Cortex of kidney (tissue), 1 donor: ENCODE measurements at places on chromosomes 4 and X.

DNA sequence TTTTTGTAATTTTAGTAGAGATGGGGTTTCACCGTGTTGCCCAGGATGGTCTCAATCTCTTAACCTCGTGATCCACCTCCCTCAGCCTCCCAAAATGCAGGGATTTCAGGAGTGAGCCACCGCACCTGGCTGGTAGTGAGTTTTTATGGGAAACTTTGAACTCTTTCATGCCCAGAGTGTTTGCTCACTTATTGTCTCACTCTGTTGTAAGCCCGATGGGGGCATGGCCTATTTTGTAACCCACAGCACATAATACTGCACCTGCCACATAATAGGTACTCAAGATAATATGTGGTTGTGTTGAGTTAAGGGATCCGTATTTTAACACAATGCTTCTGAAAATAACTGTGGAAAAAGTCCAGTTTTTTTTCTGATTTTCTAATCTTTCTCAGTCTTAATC lies 109.6 kb upstream of the GIMD1 start:
- no peak for DNase-seq

GRCh38 chr4:114282937-114283336 lies 303.5 kb upstream of the ARSJ start:
- DNase-seq, result no peak

GRCh38 chr4:129240816-129241215 lies 144.9 kb downstream of the C4orf33 start:
- DNase-seq, result no peak

- DNase-seq, result no peak
These were observed 70.7 kb upstream of the RPS6KA6 start for GRCh38 chrX:84258708-84259107.

DNA sequence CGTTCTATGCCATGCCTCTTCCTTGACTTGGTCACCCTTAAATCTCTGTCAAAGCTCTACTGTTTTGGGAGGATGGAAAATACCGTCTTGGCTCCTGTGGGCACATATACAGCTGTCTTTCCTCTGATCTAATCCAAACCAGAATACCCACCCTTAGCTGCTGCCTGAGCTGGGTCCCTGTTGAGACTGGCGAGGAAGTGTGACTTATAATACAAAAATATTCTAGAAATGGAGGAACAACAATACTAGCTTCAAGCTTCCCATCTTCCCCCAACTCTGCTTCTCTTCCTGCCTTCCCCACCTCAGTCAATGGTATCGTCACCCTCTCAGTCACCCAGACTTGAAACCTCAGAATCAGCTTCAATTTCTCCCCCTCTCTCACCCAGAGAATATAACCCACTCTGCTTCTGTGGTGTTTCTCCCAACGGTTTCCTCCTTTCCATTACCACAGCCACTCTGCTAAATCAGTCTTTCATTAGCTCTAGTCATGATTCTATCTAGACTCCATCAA lies 599 bp upstream of the IL2RG start:
- no peak for DNase-seq

- DNase-seq, result no peak
These were observed 17.5 kb downstream of the RBMX2 start for GRCh38 chrX:130419263-130419662.

DNA sequence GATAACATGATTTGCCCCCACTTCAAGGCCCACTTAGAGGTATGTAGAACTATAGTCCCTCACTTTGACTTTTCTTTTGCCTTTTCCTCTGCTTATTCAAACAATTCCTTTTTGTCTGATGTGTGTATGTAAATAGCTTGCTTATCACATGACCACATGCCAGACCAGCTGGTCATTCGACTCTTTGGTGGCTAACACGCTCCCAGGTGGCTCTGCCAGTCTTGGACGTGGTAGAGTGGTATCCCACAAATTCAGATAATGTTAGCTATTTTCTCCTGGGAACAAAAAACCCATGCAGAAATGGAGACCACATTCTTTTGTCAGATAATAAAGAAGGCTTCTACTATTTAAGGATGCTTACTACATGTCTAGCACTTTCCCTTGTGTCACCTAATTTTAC lies 47.9 kb downstream of the ARHGAP24 start:
- DNase-seq, result no peak

DNA sequence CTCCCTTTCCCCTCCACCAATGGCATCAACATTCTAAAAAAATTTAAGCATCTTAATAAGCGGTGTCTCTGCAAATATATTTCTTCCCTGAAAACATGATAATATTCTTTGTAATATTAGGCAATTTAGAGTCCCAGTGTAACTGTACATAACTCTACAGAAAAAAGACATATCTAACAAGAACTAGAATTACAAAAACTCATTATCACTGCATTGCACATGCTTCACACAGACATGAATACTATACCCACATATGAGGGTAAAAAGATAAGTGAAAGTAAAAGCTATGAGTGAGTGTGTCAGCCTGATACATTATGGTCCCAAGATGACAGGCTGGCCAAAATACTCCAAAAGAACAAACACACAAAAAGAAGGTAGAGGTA lies 2.4 kb upstream of the FGB start:
- DNase-seq, result no peak

- no peak for DNase-seq
These were observed 138.7 kb upstream of the LIMCH1 start for GRCh38 chr4:41399231-41399630.

- no peak for DNase-seq
These were observed 306.6 kb downstream of the STK32B start for GRCh38 chr4:5357870-5358269.

- DNase-seq, result no peak
These were observed 815.4 kb upstream of the PCDH10 start for GRCh38 chr4:132333724-132334047.

DNA sequence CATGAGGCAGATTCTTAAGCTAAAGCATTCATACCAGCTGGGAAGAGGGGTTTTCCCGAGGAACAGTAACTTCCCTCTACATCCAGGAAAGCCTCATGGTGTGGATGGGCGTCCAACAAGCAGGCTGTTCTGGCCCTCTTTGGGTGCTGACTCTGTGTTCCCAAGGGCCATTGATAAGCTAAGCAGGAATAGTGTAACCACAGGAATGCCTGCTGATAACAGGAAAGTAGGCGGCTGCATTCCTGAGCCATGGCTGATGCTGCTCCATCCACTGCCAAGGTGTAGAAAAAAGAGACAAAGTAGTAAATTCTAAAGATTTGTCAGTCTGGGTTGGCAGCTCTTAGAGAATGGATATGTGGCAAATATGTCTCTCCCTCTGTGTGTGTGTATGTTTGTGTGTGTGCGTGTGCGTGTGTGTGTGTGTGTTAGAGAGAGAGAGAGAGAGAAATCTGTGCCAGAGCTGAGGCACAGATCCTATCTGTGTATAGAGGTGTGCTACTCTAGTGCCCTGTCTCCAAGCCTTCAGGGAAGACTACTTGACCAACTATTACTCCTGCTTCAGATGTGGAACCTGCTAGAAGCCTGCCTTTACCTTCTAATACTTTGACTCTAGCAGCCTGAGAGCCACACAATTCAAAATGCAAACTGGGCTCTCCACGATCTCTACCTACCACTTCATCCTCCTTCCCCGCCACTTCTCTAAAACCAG lies 353.1 kb upstream of the NR3C2 start:
- no peak for DNase-seq

DNA sequence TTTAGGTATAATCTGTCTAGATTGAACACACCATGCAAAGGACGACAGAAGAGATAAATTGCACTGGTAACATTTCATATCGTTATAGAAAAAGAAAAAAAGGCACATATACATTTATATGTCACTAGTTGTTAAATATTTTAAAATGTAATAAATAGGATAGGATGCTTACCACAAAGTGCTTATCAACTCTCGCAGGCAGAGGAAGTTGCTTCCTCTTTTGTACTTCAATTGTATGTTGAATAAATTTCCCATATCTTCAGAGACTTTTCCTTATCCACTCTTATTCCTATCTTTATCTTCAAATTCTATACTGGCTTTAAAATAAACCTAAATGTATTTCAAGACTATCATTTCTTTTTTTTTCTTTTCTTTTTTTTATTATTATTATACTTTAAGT lies 163.3 kb upstream of the SPOCK3 start:
- DNase-seq, result no peak

DNA sequence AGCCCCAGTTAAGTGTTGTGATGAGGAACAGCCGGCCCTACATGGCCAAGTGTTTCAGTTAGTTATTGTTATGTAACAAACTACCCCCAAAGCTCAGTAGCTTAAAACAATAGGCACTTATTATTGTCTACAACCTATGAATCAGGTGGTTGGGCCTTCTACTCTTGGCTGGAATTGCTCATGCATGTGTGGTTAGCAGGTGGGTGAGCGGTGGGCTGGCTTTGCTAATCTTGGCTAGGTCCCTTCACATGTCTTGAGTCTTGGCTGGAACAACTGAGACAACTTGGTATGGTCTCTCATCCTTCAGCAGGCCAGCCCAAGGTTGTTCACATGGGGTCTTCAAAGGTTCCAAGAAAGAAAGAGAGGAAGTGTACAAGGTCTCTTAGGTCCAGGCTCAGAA lies 54.5 kb upstream of the CHRNA9 start:
- DNase-seq, result no peak

GRCh38 chr4:108644237-108644636 lies 6.2 kb upstream of the OSTC start:
- no peak for DNase-seq

DNA sequence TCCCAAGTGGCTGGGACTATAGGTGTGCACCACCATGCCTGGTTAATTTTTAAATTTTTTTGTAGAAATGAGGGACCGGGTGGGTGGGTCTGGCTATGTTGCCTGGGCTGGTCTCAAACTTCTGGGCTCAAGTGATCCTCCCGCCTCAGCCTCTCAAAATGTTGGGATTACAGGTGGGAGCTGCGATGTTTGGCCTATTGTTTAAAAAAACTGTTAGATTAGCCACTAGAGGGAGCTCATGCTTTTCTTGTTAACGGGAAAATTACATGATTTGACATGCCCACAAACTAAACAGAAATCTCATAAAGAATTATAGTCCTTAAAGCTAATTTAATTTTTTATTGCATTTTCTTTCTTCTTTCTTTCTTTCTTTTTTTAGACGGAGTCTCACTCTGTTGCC lies 5.0 kb upstream of the SDAD1 start:
- DNase-seq, result no peak

GRCh38 chr4:121791481-121791880 lies 9.6 kb upstream of the EXOSC9 start:
- DNase-seq, result no peak

DNA sequence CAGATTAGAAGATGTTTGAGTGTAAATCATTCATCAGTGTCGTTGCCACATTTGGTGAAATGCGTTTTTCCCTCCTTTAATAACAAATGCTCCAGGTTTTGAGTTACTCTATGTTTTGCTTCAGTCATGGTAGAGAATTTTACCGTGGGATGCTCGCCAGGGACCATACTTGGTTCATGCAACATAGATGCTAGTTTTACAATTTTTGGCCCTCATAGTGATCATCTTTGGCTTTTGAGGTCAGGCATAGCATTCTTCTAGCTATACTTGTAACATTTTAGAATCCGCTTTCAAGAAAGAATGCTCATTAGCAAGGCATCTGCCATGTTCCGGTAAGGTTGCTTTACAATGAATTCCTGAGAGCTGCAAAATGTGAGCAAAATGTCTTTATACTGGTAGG lies 147.2 kb downstream of the SPCS3 start:
- no peak for DNase-seq

- no peak for DNase-seq
These were observed 109.0 kb upstream of the AADAT start for GRCh38 chr4:170198747-170199146.

DNA sequence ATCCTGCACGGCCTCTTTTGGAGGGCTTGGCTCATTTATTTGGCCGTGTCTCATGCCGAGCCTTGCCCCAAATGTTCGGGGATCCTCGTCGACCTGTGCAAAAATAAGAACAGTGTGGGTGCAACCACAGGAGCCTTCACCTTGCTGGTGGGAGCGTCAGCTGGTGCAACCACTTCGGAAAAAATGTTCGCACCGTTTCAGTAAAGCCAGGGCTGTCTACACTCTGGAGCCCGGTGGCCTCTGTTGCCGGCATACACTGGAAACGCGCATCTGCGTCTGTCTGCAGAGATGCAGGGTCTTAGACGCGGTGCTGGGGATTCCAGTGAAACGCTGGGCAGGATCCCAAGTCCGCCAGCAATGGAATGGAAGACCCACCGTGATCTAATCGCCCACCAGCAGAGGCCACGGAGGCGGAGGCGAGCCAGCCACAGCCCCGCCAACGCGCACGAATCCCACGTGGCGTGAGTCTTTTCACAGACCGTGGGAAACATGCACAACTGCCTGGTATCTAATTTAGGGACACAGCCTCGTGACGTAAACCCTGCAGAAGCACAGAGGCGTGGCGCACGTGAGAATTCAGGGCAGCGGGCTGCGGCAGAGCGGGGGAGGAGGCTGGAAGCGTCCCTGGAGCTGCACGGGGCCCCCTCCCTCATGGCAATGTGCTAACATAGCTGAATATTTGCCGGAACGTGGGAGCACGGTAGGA lies 13.8 kb upstream of the MXD4 start:
- DNase-seq, result no peak

- no peak for DNase-seq
These were observed 19.7 kb upstream of the GPAT3 start for GRCh38 chr4:83516042-83516772.

GRCh38 chr4:23866450-23867075 lies 23.3 kb downstream of the PPARGC1A start:
- DNase-seq, result no peak

DNA sequence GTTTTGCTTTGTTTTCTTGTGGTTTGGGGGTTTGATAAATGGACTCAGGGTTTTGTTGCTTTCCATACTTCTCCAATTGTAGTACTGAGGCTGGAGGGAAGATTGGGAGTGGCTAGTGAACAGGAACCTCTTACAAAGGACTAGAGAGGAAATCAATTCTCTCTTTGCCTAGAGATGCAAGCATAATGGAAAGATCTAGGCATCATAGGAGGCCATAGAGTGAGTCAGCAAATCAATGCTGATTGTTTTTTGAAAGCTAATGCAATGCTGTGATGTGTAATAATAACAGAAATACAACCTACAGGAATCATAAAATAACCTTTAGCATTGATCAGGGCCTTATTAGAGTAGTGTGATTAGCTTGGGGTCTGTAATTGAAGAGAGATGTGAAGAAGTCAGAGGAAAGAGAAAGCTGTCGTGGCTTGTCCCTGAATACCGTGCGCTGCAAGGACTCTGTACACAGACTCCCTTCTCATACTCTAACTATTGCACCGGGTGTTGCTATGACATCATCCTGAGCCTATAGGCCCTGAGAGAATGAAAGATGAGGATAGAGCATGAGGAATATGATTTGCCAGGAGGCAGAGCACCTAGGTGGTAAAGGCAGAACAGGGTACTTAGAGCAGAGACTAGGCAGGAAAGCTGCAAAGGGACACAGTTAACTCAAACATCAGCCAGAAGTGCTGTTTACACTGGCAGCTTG lies 29.3 kb upstream of the GPR101 start:
- DNase-seq, result no peak
